T-cell (primary cell): ENCODE measurements at places on chromosomes 3 and 15.

GRCh38 chr15:69887553-69887952 lies 210.2 kb downstream of the TLE3 start:
- peaks cover 20% of the 10 kb centered on the region for H3K27me3 ChIP-seq
- H3K4me1 ChIP-seq, result no peaks in the 10 kb centered on the region
- DNase-seq, result no peak
- H3K36me3 ChIP-seq, result no peaks in the 10 kb centered on the region

- H3K27ac ChIP-seq, result no peak overlapping the region
- H3K27me3 ChIP-seq, result peaks cover 5% of the 10 kb centered on the region
- DNase-seq, result no peak
- H3K36me3 ChIP-seq, result no peaks in the 10 kb centered on the region
These were observed 289.6 kb upstream of the C2CD4B start for GRCh38 chr15:62454567-62455172.

DNA sequence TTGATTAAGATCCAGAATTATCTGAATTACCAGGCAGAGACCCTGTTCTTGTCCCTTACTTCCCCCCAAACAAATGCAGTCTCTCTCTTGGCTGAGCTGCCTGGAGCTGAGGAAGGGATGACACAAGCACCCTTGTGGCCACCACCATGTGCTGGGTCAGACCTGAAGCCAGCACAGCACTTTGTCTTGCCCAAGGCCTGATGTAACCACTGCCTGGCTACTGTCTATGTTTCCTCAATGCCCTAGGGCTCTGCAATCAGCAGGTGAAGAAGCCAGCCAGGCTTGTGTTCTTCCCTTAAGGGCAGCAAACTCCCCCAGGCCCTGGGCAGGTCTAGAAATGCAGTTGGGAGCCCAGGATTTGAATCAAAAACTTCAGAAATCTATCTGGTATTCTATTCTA lies 15.8 kb upstream of the CASR start:
- no peak overlapping the region for H3K4me3 ChIP-seq
- no peaks in the 10 kb centered on the region for H3K36me3 ChIP-seq
- no peaks in the 10 kb centered on the region for H3K27me3 ChIP-seq
- H3K4me1 ChIP-seq, result no peaks in the 10 kb centered on the region
- no peak overlapping the region for H3K27ac ChIP-seq

DNA sequence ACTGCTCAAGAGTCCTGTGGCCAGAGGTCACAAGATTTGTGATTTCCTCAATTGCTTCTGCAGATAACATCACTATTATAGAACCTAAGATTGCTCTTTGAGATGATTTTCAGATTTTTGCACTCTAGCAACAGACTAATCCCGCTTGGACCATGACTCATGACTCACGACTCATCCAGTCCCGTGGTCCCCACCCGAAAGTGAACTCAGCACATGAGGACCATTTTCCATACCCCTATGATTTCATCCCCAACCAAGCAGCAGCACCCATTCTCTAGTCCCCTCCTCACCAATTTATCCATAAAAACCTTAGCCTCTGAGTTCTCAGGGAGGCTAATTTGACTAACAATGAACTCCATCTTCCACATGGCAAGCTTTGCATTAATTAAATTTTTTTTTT lies 106.3 kb upstream of the ALCAM start:
- H3K4me1 ChIP-seq, result no peaks in the 10 kb centered on the region
- no peak overlapping the region for H3K27ac ChIP-seq
- no peak for DNase-seq
- H3K4me3 ChIP-seq, result no peak overlapping the region
- no peaks in the 10 kb centered on the region for H3K36me3 ChIP-seq

- H3K4me3 ChIP-seq, result no peak overlapping the region
- H3K4me1 ChIP-seq, result no peaks in the 10 kb centered on the region
- H3K36me3 ChIP-seq, result no peaks in the 10 kb centered on the region
- peaks cover 4% of the 10 kb centered on the region for H3K27me3 ChIP-seq
- H3K27ac ChIP-seq, result no peak overlapping the region
These were observed 35.8 kb downstream of the LMCD1 start for GRCh38 chr3:8537440-8537839.

DNA sequence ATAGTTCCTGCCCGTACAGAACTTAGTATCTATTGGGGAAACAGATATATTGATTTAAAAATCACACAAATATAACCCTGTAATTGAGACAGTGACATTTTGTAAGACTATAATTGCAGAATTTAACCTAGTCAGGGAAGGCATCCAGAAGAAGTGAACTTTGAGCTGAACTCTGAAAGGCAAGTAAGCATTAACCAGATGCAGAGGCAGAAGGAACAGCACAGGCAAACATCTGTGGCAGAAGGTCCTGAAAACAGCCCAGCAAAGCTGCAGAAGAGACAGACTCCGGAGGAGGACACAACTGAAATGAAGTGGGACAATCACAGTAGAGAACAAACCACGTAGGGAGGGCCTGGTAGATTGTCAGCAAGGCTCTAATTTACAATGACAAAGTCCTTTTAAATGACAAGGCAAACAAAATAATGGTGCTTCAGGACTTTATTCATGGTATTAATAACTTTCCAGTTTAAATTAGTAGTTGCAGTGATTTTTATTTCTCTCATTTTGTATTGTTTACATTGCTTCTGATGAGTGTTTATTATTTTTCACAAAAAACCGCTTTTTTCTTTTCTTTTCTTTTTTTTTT lies 14.5 kb downstream of the BCL2A1 start:
- H3K4me3 ChIP-seq, result no peak overlapping the region
- no peak overlapping the region for H3K27ac ChIP-seq
- no peaks in the 10 kb centered on the region for H3K36me3 ChIP-seq
- no peaks in the 10 kb centered on the region for H3K27me3 ChIP-seq

- H3K4me3 ChIP-seq, result peak overlapping the region; percentile 69
- DNase-seq, result peak; percentile 21
- no peaks in the 10 kb centered on the region for H3K36me3 ChIP-seq
- H3K4me1 ChIP-seq, result peaks cover 52% of the 10 kb centered on the region
These were observed 1.3 kb downstream of the FAM43A start for GRCh38 chr3:194686816-194687637.

- H3K4me3 ChIP-seq, result no peak overlapping the region
- no peaks in the 10 kb centered on the region for H3K36me3 ChIP-seq
- H3K27ac ChIP-seq, result no peak overlapping the region
- H3K27me3 ChIP-seq, result no peaks in the 10 kb centered on the region
- DNase-seq, result no peak
These were observed 120.4 kb downstream of the ZIC1 start for GRCh38 chr3:147529551-147529950.
